MCF 10A (cell line): ENCODE measurements at places on chromosomes 16 and 17. TPM values are rescaled to one million over a fixed set of nuclear protein-coding genes. Genes with fewer than 3 reads are reported as not detected.

- DNase-seq, result no peak
Observed at GRCh38 chr16:86921289-86921688, 342.9 kb downstream of the FOXL1 start.

GRCh38 chr17:72280881-72281280 lies 160.1 kb downstream of the SOX9 start:
- DNase-seq, result no peak

DNA sequence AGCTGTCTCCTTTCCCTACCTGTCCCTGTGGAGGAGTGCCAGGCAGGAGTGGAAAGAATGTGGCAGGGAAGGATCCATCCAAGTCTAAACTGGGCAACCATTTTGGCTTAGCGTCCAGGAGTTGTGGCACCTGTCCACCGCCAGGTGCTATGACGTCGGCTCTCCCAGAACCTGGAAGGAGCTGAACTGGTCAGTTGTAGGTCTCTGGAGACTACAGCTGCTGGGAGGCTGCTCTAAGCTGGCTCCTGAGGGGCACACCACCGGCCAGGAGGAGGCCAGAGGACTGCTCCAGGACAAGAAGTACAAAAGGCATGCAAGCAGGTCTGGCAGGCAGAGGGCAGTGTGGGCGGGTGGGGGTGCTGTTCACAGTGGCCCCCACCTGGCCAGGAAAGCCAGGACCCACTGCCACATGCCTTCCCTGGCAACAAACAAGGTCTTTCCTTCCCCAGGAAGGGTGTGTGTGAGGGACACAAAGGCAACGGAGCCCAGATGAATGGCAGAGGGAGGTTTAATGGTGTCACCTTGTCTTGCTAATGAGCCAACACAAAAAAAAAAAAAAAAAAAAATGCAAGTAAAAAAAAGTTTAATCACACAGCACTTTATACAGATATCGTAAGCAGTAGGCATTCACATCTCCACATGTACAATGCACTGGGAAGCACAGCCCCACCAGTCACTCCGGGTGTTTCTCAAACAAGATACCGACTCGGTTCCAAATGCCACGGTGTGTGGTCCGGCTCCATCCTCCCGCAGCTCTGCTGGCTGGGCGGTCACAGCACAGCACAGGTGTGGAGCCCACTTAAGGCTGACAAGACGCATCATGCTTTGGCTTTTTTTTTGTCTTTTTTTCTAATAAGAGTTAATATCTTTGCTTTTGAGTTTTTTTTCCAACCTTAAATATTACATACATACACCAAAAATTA lies 4.8 kb downstream of the SPHK1 start:
- no peak for DNase-seq

CACNA1H gene
- total RNA-seq, result not detected in 2 replicates

MMP25 gene
- 0.26 and 0.64 TPM in 2 replicates for total RNA-seq

PRCD gene
- total RNA-seq, result not detected in 2 replicates

GRCh38 chr17:67076290-67076689 lies 31.9 kb downstream of the CACNG1 start:
- DNase-seq, result no peak

- DNase-seq, result no peak
Observed at GRCh38 chr17:77535892-77536291, 395.1 kb downstream of the SEC14L1 start.

TMED6 gene
- 0.51 and 1.2 TPM in 2 replicates for total RNA-seq

DNA sequence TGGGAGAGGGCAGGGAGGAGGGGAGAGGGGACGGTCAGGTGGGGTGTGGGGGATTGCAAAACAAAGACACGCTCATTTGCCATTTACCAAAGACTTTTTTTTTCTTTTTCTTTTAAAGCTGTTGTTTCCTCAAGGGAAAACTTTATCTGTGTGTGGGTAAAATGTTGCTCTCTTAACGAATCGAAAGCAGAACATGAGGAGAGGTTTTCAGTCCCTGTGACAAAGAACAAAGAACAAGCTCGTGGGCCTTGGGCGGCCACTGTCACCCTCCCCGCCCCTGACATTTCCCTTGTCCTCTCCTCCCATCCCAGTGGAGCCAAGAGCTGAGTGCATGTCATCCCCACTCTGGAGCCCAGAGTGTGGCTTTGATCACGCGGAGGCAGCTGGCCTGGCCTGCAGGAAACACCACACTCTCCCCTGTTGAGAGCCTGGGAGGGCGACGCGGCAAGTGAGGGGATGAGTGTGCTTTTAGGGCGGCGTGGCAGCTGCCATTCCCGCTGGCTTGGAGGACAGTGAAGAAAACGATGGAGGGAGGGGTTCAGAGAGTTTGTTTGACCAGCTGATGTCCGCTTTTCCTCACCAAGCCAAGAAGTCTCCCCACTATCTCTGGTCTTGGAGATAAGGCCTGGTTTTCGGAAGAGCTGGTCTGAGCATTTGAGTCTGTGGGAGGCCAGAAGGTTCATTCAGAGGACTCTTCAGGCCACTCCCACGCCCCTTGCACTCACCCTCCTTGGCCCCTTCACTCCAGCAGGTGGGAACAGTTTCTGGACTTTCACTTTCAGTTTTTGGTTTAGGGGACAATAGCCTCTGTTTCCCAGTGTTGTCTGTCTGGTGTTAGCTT lies 11.4 kb downstream of the CCR7 start:
- no peak for DNase-seq

- no peak for DNase-seq
Observed at GRCh38 chr17:31198026-31198425, 99.0 kb downstream of the OMG start.

- DNase-seq, result peak; percentile 46
Observed at GRCh38 chr17:51487947-51488346, 227.6 kb downstream of the UTP18 start.

COG4 gene
- 62.2 and 64.9 TPM in 2 replicates for total RNA-seq

SOX9 gene
- total RNA-seq, result 2.6 and 4.5 TPM in 2 replicates

- no peak for DNase-seq
Observed at GRCh38 chr17:50601823-50602375, 32.8 kb upstream of the ABCC3 start.

GRCh38 chr17:33290253-33290652 lies 2.8 kb downstream of the ASIC2 start:
- no peak for DNase-seq

DNA sequence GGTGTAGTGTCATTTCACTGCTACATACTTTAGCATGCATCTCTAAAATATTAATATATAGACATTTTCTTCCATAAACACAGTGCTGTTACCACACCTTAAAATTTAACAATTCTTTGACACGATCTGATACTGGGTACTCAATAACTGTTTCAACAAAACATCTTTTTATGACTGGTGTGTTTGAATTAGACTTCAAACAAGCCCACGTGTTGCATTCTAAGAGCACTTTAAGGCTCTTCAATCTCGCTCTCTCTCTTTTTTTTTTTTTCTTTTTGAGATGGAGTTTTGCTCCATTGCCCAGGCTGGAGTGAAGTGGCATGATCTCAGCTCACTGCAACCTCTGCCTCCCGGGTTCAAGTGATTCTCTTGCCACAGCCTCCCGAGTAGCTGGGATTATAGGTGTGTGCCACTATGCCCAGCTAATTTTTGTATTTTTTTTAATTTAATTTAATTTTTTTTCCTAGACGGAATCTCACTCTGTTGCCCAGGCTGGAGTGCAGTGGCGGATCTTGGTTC lies 15.8 kb upstream of the SLC46A1 start:
- DNase-seq, result no peak

PALB2 gene
- 13.7 and 20.8 TPM in 2 replicates for total RNA-seq
